HTR-8/SVneo (cell line): ENCODE measurements at places on chromosomes 1 and 21.

GRCh38 chr1:174044418-174045222 is 22.5 kb upstream of the RC3H1 start:
- no peak for DNase-seq

DNA sequence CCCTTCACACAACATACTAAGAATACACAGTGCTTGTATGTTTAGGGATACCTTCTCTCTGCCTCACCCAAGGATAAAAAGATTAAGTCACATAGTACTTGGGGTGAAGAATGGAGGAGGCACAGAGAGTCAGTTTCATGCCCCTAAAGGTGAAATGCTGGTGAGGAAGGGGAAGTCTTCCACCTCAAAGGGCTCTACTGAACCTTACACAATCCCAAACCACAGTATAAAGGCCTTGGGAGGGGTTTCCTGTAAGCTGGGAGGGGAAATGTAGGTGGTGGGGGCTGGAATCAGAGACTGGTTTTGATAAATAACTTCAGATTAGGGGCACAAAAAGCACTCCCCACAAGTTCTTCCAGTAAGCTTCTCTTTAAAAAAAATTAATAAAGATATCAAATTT is 3.5 kb downstream of the MINDY1 start:
- no peak for DNase-seq

DNA sequence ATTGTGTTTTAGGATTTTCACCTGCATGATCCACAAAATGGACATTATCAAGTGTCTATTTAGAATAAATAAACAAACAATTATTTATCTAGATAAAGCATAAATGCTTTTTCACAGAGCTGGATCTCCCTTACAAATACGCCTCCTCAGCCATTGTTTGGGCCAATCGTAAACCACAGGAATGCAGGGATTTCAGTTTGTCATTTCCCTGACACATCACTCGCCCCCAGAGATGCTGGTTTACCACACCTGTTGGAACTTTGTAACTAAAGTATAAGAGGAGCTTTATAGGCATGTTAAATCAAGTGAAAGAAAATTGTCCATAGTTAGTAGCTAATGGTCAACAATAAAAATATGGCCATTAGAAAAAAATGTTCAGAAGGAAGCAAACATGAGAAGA is 40.3 kb downstream of the GPR88 start:
- DNase-seq, result no peak

GRCh38 chr1:233327651-233328141 is at the start of gene MAP3K21:
TSS of gene MAP3K21 (plus strand) at chr1:233327724. CDS start at chr1:233328029, 305 bp downstream.
- DNase-seq, result no peak

DNA sequence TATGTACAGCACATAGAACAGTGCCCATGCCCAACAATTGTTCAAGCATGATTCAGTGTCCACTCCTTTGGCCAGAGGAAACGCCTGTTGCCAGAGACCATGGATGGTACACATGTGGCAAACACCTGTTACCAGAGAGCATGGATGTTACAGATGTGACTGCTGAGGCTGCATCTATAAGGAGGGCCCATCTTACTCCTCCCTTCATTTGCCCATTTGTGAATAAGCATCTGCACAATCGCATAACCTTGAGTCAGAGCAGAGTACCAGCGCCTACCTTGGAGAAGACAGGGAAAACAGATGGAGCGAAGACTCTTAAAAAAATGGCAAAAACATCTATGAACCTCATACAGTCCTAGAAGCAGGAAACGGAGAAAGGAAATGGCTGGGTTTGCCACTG is 36.6 kb upstream of the CACHD1 start:
- no peak for DNase-seq
